ENCODE measurements at places on chromosomes 16 and 17. TPM values are rescaled to one million over a fixed set of nuclear protein-coding genes. Genes with fewer than 3 reads are reported as not detected.

The RAB37 gene
- total RNA-seq, result 19.6 TPM

The NPB gene
- total RNA-seq, result 0.55 TPM

The KCNJ12 gene
- not detected for total RNA-seq

The GPR139 gene
- total RNA-seq, result not detected

The HAGHL gene
- total RNA-seq, result 11.2 TPM

The KRT27 gene
- not detected for total RNA-seq

The GINS2 gene
- total RNA-seq, result 51.3 TPM

The RTN4RL1 gene
- 0.10 TPM for total RNA-seq

The FAM234A gene
- total RNA-seq, result 11.8 TPM

The RHBDL3 gene
- 1.0 TPM for total RNA-seq

The TBC1D28 gene
- not detected for total RNA-seq

- no peak for DNase-seq
Measured at GRCh38 chr16:83669456-83669855, 138.3 kb upstream of the HSBP1 start.

DNA sequence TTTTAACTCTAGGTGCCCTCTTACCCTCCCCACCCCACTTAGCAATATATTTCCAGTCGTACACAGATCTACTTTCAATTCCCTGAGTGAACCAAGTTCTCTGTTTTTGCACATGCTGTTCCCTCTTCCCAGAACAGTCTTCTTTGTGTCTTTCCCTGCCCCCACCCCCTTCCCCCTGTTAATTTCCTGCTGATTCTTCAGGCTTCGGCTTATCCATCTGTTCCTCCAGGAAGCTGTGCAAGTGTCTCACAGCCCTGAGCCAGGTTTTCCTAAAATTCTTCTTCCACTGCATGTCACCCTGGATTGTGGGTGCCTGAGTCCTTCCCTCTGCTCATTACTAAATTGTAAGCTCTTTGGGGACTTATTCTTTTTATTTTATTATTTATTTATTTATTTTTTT lies 12.4 kb upstream of the SPOP start:
- no peak for DNase-seq

GRCh38 chr16:57251352-57251751 lies 6.3 kb downstream of the ARL2BP start:
- DNase-seq, result no peak

- no peak for DNase-seq
Measured at GRCh38 chr17:80372922-80373570, 41.9 kb upstream of the ENDOV start.

DNA sequence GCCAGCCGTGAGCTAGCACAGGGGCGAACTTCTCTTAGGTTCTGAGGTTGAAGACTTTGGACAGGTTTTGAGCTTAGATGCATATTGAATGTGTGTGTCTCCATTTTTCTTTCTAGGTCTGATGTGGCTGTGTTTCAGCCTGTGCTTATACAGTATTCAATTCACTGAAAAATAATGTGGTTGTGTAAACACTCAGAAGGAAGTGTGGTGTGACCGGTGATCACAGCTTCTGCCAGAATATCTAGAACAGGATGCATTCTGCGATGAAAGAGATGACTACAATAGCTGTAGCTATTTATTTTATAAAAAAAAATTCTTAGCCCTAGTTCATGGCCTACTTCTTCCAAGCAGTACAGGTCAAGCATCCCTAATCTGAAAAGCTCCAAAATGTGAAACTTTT lies 64.4 kb downstream of the MAP2K6 start:
- no peak for DNase-seq

- no peak for DNase-seq
Measured at GRCh38 chr17:80099291-80100034, 1.9 kb upstream of the GAA start.

DNA sequence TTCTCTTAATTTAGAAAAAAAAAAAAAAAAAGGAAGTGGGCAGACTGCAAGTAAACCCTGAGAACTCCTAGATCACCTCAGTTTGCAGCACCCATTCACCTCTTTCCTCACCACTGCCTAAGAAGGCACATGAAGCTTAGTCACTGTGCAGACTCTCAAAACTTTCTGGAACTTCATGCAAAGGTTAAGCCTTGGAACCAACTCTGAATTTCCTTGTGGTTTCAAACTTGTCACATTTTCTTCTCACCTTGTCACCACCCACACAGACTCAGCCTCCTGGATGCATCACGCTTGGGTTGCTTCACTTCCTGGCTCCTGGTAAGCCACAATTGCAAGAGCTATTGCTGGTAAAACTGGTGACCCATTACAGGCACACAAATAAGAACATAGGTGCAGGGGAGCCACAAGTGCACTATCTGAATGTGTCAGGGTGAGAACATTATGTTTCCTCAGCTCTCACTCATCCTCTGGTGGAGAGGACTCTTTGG lies 15.0 kb upstream of the CPD start:
- peak; percentile 87 for DNase-seq

GRCh38 chr17:7419819-7420610 lies at the start of gene SPEM1:
SPEM1 (plus strand) TSS chr17:7420324; CDS start chr17:7420385, 61 bp downstream.
- no peak for DNase-seq

DNA sequence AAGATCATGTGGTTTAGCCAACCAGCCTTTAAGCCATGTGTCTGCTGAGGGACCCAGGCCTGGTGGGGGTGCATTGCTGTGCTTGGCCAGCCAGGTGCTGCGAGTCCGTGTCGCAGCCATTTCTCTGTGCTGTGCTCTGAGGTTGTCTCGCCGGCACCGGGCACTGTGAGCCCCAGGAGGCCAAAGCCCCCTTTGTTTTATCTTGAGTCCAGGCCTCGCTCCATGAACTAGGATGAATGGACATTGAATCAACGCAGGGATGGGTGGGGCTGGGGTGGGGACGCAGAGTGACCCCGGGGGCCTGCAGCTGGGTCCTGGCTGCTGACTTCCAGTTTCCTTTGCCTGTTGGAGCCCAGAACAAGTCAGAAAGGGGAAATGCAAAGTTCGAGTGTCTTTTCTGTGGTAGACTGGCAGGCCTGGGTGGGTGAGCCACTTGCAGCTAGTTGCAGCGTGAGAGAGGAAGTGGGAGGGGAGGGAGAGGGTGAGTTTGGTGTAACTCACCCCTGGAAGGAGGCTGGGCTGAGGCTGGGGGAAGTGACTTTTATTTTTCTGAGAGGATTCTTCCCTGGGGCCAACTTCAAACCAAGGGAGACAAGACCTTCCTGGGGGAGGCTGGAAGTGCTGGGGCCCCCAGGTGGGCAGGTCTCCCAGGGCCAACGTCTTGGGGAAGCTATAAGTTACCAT lies 324.7 kb downstream of the SEC14L1 start:
- peak; percentile 92 for DNase-seq

- DNase-seq, result no peak
Measured at GRCh38 chr17:78641243-78641642, 64.0 kb upstream of the DNAH17 start.

- peak; percentile 95 for DNase-seq
Measured at GRCh38 chr17:43393944-43394482, 4.8 kb upstream of the ARL4D start.

GRCh38 chr17:41012326-41013120 lies 3.6 kb upstream of the KRTAP3-1 start:
- DNase-seq, result no peak

GRCh38 chr16:6374821-6375220 lies 957.8 kb upstream of the RBFOX1 start:
- DNase-seq, result no peak

DNA sequence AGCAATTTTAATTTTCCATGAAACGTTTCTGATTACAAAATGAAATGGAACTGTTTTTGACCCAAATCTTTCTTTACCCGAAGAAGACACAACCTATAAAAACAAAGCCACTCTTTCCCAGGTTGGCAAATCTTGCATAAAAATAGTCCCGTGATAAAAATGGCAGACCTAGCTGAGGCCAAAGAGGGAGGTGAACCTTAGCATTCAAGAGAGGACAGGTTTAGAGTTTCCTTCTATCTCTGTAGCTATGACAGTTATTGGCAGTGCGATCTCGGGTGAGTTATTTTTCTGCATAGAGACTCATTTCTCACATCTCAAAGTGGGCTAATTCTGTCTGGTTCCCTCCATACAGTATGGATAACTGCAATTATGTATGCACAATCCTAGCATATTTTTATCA lies 241.4 kb downstream of the MAP2K6 start:
- DNase-seq, result no peak

DNA sequence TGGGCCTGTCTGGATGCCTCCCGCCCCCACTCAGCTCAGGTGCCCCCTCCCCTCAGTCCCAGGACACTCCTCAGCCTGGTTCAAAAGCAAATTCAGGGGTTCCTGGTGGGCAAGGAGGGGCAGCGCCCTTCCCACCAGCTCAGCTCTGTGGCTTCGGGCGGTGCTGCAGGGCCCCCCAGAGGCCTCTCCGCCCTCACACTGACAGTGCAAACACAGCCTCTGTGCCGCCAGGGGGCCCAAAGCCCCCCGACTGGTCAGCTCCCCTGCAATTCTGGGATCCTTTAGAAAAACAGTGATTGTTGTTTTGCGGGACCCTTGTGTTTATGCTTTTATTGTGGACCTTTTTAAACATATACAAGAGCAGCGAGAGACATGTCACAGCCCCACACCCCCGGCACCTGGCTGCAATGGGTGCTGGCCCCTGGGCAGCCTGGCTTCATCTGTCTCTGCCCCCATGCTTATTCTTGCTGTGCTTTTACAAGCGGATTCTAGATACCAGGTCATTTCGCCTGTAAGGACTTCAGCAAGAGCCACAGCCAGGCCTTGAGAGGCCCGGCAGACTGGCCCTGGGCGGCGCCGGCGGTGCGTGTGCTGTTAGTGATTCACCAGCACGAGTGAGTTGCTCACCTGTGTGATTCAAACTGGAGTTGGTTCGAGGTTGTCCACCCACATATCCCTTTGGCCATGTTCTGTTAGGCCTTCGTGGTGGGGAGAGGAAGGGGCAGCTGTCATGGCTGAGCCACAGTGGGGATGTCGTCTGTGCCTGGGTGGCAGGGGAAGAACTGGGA lies 21.2 kb downstream of the ZNF469 start:
- no peak for DNase-seq

DNA sequence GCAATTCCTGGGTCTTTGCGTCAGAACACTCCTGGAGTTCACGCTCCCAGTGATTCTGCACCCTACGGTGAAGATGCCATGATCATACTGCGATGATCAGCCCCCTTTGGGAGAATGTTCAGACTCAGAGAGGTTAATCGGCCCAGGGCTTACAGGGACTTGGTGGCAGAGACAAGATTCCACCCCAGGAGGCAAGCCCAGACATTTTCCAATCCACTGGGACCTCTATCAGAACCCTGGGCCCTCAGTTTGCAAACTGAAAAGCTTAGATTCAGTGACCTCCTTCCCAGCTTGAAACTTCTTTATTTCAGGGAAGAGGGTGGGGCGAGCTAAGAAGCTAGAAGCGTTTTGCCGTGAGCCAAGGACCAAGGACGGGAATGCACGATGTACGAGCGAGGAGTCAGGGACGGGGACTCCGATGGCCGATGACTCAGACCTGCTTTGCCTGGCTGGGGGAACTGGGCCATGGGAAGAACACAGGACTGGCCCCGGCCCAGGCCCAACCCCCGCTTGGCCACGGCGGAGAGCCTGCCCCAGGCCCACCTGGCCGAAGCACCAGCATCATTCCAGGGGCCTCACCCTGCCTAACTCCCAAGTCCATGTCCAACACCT lies 34.7 kb downstream of the SOCS3 start:
- no peak for DNase-seq

DNA sequence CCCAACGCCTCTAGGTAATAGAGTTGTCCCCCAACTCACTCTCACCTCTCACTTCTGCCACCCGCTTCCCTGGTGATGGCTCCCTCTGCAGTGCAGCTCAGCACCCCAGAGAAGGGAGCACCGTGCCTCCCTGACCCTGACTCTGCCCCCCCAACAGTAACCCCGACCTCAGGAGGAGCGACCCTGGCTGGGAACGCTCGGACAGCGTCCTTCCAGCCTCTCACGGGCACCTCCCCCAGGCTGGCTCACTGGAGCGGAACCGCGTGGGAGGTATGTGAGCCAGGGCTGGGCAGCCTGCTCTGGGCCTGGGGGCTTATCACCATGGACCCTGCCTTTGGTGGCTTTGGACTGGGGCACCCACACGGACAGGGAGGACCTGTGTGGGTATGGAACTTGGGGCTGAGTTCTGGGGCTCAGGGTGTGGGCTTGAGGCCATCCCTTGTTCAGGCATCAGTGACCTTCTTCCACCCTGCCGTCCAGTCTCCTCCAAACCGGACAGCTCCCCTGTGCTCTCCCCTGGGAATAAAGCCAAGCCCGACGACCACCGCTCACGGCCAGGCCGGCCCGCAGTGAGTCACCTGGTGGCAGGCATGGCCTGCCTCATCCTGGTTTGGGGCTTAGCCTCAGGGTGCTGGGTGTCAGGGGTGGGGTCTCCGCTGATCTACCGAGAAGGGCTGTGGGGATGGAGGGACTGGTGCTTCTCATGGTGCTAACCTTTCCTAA lies 6.7 kb upstream of the C17orf107 start:
- no peak for DNase-seq

- no peak for DNase-seq
Measured at GRCh38 chr17:47879028-47879585, 16.9 kb upstream of the SP2 start.

GRCh38 chr16:7227229-7227721 lies 105.4 kb upstream of the RBFOX1 start:
- DNase-seq, result no peak

DNA sequence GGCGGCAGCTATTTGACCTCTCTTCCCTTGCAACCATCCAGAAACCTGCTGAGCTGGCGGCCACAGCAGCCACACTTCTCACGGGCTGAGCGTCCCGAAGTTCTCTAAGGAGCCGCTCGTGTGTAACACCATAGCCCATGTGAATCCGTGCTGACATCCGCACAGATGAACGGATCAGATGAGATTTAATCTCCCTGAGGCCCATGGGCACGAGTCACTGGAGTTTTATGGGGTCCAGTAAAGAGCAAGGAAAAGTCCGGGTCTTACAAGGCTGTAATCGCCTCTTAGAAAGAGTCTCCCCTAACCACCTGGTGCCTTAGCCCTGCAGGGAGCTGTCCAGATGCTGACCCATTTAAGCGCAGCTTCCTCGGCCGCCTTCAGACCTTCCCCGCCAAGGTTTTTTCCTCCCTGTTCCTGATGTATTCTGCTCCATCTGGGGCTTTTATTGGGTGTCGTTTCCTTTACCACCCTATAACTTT lies 5.5 kb upstream of the CACNG5 start:
- peak; percentile 48 for DNase-seq

DNA sequence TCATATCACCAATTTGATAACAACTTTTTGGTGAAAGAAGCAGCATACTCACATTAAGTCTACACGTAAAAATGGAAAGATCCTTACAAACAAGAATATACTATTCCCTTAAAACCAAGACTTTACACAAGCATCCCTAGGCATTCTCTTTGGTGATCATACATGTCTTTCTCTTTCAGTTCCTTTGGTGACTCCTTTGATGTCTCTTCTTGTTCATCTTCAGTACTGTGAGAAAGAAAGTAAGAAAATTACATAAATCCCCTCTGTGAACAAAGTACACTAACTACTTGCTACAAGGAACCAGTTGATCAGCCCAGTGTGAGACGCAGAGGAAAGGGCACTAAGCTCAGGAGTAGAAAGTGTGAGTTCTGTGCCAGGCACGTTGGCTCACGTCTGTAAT lies 59.6 kb upstream of the MTMR4 start:
- no peak for DNase-seq
